Neuronal stem cell (in vitro differentiated cells): ENCODE measurements at places on chromosomes 7 and 10.

DNA sequence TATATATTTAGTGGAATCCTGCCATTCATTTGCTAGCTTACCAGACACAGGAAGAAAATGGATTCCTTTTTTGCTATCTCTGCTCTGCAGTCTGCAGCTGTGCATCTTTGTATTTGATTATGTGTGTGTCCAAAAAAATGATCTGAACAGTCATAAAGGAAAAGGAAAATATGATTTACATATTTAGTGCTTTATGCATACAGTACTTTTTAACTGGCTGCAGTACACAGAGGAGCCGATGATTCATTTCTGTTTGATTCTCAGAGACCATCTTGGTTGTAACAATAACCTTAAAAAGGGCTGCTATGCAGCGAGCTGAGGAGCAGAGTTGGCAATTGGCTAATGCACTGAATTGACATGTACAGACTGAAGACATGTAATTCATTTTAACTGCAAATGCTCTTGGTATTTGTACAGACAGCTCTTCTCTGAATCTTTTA, 151.3 kb upstream of the FZD1 start:
- DNase-seq: no peak

GRCh38 chr7:44073664-44074348, 8.4 kb upstream of the PGAM2 start:
- DNase-seq: no peak

DNA sequence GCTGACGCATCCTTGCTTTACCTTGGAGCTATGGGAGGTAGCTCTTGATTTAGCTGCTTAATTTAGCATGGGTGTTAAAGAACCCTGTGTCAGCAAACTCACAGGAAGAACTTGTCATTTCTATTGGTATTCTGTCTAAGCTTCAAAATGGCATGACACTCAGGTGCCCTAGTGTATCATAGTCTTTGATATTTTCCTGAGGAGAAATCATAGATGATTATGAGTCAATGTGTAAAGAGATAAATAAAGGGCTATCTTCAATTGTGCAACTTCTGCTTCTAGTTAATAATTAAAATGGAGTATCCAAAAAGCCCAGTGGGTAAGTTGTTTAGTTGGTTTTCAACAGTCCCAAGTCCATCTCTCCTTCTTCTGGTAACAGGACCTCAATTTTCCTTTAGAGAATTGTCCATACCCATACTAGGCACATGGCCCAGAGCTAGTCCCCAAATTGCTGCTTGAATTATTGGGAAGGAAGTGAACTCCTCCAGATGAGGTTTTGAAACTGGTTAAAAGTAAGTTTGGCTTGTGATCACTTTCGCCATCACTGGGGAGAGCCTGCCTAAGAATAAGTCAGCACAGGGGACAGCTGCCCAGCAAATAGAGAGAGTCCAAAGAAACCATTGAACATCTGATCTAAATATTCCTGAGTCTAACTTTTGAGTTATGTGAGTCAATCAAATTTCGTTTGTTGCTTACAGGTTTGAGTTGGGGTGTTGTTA, 169.0 kb upstream of the PHYHIPL start:
- no peak for DNase-seq

- peak; percentile 8 for DNase-seq
These were observed 980 bp downstream of the TMEM26 start for GRCh38 chr10:61452151-61452651.

DNA sequence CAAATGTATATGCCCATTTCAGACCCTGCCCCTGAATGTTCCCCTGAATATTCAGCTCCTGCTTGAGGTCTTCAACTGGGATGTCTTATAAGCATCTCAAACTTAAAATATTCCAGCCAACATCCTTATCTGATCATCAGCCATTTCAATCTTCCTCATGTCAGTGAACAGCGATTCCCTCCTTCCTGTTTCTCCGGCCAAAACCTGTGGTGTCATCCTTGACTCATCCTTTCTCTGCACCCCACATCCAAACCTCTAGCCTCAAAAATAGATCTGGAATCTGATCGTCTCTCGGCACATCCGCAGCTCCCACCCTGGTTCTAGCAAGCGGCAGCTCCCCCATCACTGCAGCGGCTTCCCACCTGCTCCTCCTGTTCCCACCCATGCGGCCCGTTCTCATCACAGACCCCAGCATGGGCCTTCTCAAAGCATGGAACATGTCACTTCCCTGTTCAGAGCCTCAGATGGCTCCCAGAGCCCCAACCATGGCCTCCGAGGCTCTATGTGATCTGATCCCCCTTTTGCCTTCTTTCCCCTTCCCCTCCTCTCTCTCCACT, 165.7 kb downstream of the HECW1 start:
- no peak for DNase-seq

GRCh38 chr10:26311383-26311940, 94.9 kb downstream of the GAD2 start:
- no peak for DNase-seq

DNA sequence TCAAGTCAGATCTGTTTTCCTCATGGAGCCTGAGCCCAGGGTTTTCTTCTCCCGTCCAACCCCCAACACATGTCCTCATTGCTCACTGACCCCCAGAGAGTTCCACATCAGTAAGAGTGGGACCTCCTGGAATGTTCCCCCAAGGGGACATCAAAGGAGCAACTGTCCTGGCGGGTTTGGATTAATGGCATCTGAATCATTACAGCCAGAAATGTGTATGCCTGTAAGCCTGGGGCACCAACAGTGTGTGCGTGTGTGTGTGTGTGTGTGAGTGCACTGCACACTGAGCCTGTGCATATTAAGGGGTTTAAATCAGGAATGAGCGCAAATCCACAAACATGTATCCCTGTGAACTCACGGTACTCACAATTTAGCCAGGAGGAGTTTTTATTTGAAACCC, 222.3 kb downstream of the PLXNA4 start:
- no peak for DNase-seq

DNA sequence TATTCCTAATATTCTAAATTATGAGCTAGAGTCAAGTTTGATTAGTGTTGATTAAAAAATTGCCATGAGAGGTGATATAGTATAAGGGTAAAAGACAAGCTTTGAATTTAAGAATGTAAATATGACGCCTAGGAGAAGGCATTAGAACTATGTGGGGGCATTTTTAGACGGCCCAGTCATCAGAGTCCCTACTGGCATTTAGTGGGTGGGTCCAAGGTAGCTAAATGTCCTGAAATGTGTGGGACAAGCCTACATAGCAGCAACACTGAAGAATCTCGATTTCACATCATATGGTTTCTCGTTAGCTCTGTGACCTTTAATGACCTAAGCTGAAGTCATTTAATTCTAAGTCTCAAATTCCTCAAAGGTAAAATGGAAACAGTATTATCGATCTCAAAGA, 133.5 kb downstream of the SGMS1 start:
- no peak for DNase-seq

GRCh38 chr7:27141923-27142579, 1.4 kb downstream of the HOXA5 start:
- DNase-seq: no peak

- peak; percentile 50 for DNase-seq
These were observed 1.2 kb downstream of the UPP1 start for GRCh38 chr7:48090095-48090805.

DNA sequence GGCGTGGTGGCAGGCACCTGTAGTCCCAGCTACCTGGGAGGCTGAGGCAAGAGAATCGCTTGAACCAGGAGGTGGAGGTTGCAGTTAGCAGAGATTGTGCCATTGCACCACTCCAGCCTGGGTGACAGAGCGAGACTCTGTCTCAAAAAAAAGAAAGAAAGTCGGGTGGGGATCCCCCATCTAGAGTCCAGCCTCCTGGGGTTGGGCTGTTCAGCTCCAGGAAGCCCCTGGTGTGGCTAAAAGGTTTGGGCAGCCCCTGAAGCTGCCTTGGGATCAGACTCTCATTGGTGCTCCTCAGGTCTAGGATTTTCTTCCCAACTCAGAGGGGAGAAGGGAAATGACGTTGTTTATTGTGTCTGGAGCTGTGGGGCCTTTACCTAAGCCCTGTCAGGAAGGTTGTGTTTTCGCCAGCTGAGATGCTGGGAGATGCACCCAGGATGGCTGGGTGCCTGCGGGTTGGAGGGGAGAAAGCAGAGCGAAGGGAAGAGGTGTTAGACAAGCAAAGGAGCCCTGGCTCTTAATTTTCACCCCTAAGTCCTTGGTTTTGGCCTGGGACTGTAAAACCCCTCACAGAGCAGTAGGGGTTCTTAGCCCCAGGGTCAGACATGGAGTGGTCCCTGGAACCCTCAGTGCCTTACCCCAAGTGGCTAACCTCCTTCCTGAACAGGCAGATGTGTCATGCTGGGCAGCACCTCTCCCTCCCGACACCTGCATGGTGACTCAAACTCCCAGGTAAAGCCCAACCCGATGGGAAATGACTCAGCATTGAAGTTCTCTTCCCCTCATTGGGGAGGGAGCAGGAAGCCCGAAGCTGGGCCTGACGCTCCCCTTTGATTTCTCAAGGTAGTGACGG, 21.1 kb downstream of the PLAU start:
- DNase-seq: no peak

- no peak for DNase-seq
These were observed 228.3 kb upstream of the NPVF start for GRCh38 chr7:25456467-25457171.

DNA sequence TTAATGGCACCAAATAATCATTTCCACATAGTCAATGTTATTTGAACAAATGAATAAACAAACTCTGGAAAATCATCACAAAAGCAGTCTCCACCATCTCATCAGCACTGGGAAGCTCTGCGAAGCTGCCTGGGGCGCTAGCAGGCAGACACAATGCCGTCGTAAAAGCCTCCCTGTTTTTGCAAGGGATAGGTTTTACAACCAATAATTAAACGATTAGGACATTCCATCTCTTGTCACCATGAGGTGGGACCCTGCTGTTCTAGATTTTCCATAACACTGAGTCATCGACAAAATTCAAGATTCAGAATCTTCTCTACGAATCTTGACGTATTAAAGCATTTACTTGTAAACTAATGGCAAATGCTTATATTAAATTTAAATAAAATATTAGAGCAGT, 172.8 kb upstream of the AKR1E2 start:
- no peak for DNase-seq

- DNase-seq: no peak
These were observed 442.4 kb downstream of the TYW1 start for GRCh38 chr7:67438913-67439505.

DNA sequence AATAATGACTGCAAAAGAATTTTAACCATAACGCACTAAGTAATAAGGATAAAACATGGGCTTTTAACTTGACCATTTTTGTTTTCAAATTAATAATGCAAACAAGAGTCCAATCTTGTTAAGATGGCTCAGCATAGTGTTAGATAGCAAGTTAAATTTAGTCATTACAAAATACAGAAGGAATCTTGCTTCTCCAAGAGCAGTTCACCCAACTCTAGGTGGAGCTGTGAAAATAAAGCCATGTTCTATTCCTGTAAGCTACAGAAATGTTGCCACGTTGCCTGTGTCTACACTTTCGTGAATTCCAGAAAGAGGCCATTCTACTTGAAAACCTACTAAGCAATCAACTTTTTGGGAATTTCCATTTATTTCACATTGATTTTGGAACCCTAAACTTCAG, 191.9 kb downstream of the SFMBT2 start:
- DNase-seq: no peak

GRCh38 chr7:47253650-47254080, 328.2 kb downstream of the TNS3 start:
- DNase-seq: peak; percentile 24
